Stromal cell of bone marrow (primary cell): ENCODE measurements at places on chromosomes 11 and 22.

DNA sequence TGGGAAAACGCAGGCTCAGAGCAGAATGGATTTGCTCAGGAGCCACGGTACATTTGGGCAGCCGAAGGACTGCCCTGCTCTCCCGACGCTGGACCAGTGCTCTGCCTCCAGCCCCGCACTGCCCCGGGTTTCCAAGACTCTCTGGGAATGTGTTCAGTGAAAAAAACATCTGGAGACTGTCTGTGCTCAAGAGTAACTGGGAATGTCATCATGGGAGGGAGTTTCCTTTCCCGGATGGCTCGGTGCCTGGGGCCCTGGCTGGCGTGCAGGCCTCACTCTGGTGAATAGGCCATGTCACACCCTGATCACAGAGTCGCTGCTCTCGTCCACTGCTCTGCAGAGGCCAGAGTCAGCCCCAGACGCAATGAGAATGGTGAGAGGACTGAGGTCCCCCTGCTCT, 9.8 kb upstream of the APOL6 start:
- peak; percentile 67 for DNase-seq

DNA sequence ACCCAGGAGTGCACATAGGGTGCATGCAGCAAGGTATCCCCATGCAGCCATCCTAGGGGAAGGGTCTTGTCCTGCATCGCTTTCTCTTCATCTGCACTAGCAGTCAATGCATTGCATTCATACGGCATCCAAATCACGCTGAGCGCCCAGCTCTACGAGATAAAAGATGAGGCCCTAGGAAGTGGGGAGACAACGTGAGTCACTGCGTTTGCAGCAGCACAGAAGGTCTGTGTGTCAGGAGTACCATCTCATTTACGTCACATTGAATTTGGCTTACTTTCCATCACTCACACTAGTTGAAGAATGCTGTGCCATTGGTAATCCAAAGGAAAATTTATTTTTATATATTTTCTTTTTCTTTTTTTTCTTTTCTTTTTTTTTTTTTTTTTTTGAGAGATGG, 2.5 kb upstream of the ST14 start:
- DNase-seq = no peak

GRCh38 chr11:125235071-125235471, 70.5 kb downstream of the PKNOX2 start:
- DNase-seq = no peak

DNA sequence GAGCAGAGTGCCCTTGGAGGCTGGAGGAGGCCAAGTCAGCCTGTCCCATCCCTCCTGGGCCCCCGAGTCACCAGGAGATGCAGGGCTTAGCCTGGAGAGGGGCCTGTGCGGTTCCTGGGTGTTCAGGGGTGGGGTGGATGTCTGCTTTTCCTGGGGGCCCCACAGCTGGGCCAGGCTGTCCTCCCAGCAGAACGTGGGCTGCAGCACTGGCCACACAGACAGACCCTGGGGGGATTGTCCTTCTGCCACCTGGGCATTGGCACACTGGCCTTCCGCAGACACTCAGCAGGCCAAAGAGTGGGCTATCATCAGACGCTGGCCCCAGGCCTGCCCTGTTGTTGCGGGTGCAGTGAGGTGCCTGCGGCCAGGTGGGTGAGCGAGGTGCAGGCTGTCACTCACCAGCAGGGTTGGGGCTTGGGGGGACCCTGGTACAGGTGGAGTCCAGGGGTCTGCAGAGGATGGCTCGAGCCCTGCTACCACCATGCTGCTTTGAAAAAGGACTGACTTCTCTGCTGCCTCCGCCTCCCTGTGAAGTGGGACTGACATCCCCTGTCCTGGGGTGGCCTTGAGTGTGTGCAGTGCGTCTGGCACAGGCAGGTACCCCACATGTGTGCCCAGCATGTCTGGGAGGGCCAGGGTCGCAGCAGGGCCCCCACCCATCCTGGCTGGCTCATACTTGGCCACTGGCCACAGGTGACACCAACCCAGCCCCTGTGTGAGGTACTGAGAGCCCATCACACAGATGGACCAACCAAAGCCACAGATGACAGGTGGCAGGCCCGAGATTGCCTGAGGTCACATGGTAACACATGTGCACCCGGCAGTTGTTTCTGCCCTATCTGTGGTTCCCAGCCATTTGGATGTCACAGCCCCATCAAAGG, 39.0 kb upstream of the KCNQ1OT1 start:
- DNase-seq = no peak
